NCI-H774 (cell line): ENCODE measurements at places on chromosomes 12 and 14.
A peak's percentile ranks its signal among the peaks of the same experiment; 100 is the strongest.

- peak; percentile 25 for DNase-seq
Observed at GRCh38 chr12:117695956-117696355, 272.8 kb downstream of the KSR2 start.

- DNase-seq, result no peak
Observed at GRCh38 chr12:53870117-53870516, 68.5 kb upstream of the HOXC13 start.

DNA sequence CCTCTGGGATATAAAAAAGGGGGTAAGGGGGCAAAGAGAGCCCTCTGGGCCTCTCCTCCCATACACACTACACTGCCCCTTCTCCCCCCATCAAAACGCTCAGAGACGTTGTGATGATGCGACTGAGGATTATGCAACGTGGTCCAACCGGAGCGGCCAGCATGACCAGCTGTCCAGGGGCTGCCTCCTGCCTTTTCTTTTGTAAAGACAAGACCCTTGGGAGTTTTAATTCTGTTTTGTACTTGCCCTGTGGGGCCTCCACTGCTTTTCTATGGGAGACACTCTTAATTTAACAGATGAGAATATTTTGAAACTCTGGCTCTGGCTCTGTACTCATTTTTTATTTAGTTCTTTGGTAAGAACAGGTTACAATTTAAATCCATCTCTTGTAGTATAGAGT is 7.2 kb downstream of the MBD6 start:
- DNase-seq, result no peak

DNA sequence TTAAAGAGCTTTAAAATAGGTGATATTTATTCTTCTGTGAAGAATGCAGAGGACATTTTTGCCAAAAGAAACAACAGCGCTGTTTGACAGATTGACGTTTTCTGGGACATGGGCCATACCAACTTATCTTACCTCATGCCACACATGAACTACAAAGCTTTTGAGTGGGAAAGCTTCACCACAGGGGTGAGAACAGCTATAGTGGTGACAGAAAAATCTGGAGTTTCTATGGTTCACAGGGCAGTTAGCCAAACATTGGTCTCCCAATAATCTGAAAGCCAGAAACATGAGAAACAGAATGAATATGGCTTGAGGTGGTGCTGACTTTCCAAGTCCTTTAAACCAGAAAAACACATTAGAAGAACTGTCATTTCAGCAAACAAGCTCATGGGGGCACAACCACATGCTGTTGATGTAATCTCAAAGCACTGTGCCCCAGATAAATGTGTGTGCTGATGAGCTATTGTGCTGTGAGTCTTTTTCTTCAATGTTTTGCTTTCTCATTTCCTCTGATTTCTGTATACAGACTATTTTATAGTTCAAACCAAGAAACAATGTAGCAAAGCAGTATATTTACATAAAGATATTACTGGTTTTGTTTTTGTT is 905.4 kb downstream of the SLC16A7 start:
- DNase-seq, result no peak

DNA sequence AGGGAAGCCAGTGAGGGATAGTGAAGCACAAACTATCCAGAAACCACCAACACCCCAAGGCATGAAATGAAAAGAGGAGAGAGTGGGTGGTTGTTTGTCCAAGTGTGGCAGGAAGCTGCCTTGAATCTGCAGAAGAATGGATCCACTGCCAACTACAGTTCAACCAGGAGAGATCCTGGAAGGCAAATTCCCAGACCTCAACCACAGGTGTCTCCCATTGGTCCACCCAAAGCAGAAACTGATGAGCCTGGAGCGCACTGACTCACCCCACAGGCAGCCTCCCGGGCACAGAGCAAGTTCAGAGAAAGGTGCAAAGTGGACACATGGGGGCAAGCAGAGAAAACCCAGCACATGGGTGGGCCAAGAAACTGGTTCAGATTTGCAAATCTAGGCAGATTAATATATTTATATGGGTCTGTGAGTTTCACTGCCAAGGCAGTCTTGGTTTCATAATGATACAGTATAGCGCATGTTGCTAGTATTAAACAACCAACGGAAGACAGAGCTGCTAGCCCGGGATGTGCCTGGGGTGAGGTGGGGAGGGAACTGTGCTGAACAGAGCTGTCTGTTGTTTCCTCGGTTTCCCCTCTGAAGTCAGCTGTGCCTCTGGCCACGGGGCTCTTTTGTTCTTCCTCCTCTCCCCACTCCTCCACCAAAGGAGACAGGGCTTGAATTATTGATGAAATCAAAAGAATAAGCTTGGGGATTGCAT is 416.2 kb upstream of the CCDC196 start:
- DNase-seq, result no peak

GRCh38 chr12:48969160-48969771 is 2.3 kb downstream of the WNT10B start:
- no peak for DNase-seq

DNA sequence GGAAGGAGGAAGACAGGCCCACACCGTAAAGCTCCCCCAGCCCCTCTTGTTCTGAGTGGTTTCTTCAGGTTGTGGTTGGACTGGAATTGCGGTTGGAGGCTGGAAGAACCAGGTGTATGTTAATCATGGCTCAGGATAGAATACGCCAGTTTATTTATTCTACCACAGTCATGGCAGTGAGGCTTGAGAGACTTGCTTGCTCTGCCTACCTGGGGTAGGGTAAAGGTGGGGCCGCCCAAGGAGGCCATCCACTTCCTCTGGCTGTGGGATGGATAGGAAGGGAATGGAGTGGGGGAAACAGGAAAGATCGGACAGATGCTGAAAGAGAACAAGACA is 8.1 kb downstream of the SHMT2 start:
- DNase-seq, result no peak

GRCh38 chr12:76422154-76422542 is 73.9 kb upstream of the BBS10 start:
- DNase-seq, result no peak

- DNase-seq, result no peak
Observed at GRCh38 chr12:49133014-49133413, 1.8 kb upstream of the TUBA1B start.

- no peak for DNase-seq
Observed at GRCh38 chr12:93827179-93827578, 150.0 kb downstream of the CRADD start.

GRCh38 chr12:16602412-16602811 is 3.5 kb downstream of the LMO3 start:
- DNase-seq, result no peak

GRCh38 chr12:52552055-52552454 is 890 bp downstream of the KRT71 start:
- DNase-seq, result no peak

DNA sequence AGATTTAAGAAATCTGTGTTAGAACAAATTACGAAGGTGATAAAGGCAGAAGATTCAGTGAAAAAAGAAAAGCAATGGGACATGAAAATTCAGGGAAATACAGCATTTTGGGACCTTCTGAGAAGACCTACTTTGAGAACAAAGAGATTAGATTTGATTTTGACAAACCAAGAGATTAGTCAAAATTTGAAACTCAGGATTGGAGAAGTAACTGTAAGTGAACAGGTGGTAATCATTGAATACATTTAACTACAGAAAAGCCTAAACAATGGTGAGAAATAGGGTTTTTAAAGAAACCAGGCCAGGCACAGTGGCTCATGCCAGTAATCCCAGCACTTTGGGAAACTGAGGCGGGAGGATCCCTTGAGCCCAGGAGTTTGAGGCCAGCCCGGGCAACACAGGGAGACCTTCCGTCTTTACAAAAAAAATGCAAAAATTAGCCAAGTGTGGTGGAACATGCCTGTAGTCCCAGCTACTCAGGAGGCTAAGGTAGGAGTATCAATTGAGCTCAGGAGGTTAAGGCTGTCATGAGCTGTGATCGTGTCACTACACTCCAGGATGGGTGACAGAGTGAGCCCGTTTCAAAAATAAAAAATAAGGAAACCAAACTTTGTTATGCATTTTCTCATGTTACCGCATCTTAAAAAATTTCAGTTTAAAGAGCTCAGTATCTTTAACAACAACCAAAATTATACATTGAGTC is 8.9 kb upstream of the SAV1 start:
- DNase-seq, result no peak

DNA sequence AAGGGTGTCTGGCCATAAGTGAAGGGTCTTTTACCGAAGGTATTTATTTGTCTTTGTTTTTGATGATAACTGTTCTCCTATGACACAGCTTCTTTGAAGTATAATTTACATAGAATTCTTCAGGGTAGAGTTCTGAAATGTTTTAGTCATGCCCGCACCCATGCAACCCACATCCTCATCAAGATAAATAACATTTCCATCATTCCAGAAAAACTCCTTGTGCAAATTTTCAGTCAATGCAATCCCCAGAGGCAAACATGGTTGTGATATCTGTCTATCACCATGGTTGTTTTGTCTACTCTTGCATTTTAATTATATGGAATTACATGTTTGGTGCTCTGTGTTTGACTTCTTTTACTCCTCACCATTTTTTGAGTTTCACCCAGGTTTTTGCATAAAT is 837.8 kb downstream of the AACS start:
- no peak for DNase-seq

GRCh38 chr12:122966743-122967550 is 684 bp upstream of the ABCB9 start:
- DNase-seq, result no peak

GRCh38 chr12:66074561-66074960 is 56.0 kb downstream of the LLPH start:
- no peak for DNase-seq

GRCh38 chr14:105859717-105860614 is 333.6 kb downstream of the TMEM121 start:
- DNase-seq, result no peak

GRCh38 chr14:72904840-72905561 is 11.1 kb upstream of the DPF3 start:
- DNase-seq, result no peak

DNA sequence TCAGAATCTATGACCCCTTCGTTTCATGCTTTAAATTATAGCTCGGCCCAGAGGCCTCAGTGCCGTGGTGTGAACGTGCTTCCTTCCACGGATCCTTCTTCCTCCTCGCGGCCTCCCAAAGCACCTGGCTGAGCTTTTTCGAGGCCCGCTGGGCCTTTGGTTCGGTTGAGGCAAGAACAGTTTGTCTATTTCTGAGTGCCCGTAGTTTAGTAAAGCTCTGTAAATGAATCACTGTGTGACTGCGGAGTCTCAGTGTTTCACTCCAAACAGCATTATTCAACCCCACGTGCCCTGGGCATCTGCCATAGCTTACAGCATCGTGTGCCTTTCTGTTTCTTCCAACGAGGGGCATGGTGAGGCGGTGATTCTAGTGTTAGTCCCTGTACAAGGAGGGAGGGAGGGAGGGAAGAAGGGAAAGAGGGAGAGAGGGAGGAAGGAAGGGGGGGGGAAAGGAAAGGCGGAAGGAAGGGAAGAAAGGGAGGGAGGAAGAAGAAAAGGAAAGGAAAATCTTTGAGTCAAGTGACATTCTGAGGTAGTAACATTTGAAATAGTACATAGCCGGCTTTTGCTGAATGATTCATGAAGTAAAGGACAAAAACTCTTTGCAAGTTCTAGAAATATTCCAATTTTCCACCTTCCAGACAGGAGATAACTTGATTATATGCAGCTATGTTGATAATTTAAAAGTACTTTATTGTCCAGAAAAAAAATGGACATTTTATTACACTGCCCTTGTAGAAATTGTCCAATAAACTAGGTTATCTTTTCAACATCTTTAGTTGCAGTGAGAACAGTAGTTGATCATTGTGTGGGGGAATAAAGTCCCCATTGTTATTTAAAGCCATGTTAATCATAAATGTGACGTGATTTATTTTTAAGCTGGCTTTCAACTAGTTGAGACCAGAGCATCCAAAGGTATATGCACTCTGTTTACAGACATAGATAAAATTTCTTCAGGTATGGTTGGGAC is 1.2 kb upstream of the TRIM9 start:
- no peak for DNase-seq

GRCh38 chr12:118346895-118347294 is 25.8 kb downstream of the TAOK3 start:
- DNase-seq, result no peak

GRCh38 chr12:47012552-47012951 is 66.9 kb upstream of the PCED1B start:
- no peak for DNase-seq

DNA sequence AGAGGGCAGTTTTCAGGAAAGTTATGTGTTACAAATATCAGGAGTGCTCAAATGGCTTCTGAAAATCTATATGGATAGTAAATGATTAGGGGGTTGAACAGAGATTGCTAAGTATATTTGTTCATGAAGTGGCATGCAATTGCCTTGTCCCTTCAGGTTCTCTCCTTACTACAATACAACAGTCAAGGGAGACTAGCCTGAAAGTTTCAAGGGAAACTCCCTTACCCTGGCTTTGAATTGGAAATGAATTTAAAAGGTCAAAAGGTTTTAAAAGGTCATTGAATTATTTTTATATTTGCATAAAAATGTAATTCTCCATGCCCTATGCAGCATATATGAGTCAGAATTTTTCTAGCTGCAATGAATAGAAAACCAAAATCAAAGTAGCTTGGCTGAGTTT is 253.1 kb upstream of the SYT1 start:
- DNase-seq, result no peak

- no peak for DNase-seq
Observed at GRCh38 chr12:49642370-49642802, 19.0 kb downstream of the PRPF40B start.

- DNase-seq, result no peak
Observed at GRCh38 chr12:116492703-116493324, 66.4 kb upstream of the MAP1LC3B2 start.

GRCh38 chr14:75604979-75605851 is 26.8 kb downstream of the FLVCR2 start:
- no peak for DNase-seq

DNA sequence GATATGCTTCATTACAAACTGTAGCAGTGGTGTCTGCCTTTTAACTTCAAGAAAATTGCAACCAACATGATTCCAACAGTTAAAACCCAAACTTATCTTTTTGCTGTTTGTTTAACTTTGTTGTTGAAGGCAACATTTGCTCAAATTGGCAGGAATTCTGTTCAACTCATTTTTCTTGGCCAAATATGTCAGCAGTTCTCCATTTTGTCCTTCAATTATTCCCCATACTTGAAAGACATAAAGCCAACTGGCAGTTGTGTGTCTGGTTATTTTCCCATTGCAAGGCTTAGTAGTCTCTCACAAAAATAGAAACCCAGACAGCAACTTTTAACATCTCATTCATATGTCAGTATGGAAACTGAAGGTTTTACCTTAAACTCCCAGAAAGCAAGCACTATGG is 146.3 kb downstream of the LRIG3 start:
- no peak for DNase-seq

- no peak for DNase-seq
Observed at GRCh38 chr14:97432586-97432985, 635.4 kb downstream of the VRK1 start.

DNA sequence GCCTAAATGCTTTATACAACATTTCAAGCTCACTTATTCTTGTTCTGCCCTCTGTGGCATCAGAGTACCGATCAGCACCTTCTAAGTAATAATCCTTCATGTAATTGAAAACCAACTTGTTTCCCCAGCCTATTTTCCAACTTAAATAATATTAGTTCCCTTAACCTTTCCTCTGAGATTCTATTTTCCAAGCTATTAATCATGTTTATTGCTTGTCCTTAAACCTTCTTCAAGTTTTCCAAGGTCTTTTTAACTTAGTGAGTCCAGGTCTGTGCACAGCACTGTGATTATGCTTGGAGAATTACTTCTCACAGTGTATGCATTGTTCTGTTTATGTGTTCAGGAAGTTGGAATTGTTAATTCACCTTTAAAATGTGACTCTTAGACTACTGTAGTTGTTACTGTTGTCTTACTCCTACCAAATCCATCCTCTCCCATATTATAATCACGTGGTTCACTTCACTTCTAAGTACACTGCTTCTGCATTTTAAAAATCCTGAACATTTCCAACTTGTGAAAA is 1039.3 kb upstream of the FOXG1 start:
- DNase-seq, result no peak
